ENCODE measurements at places on chromosomes 16 and 17.

DNA sequence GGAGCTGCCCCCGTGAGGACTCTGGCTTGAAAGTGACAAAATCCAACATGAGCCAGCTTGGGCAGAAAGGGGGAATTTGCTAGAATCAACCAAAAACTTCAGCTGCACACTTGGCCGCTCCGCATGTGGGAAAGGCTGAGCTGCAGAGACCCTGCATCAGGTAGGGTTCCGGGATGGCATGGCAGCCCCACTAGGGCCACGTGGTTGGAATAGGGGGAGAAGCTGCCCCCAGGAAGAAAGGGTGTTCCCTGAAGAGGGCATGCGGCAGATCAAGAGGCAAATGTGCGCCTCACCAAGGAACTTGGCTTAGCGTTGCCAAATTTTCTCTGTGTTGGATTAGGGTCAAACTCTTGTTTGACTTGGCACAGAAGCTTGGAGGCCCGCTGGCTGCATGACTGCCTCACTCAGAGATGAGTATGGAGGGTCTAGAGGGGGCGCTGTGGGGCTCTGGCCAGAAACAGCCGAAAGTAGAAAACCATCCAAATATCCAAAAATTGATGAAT, 29.2 kb upstream of the WFIKKN2 start:
- DNase-seq = no peak

GRCh38 chr17:564526-565065, 150.0 kb downstream of the VPS53 start:
- no peak for DNase-seq

DNA sequence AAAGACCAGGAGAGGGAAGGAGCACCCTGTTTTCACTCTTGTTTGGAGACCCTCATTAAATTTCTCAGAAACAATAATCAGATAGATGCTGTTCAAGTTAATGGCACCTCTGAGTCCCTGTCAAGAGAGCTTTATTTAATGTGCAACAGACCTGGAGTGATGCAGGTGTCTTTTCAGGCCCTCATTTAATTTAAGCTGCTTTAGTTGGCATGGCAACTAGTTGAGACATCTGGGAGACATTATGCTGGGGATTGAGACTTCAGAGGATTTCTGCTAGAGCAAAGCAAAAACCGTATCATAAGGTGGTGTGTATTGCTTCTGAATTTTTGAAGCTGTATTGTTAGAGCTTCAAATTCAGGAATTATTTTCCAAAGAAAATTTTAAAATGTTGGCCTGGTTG, 108.5 kb downstream of the NLK start:
- no peak for DNase-seq

DNA sequence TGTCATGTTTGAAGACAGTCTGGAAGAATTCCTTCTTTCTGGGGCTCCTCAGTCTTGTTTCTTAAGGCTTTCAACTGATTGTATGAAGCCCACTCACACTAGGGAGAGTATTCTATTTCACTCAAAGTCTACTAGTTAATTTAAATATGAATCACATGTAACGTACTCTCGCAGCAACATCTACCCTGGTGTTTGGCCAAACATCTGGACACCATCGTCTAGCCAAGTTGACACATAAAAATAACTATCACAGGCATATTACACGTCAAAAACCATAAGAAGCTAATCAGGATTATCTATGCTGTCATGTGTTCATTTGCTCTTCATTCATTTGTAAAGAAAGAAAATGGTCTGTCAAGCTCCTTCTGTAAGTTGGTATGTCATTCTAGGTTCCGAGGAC, 787.4 kb downstream of the KCNJ2 start:
- DNase-seq = no peak

GRCh38 chr17:19460700-19461099, 49.7 kb downstream of the RNF112 start:
- no peak for DNase-seq

- no peak for DNase-seq
Measured at GRCh38 chr16:7422036-7422888, 89.6 kb downstream of the RBFOX1 start.

DNA sequence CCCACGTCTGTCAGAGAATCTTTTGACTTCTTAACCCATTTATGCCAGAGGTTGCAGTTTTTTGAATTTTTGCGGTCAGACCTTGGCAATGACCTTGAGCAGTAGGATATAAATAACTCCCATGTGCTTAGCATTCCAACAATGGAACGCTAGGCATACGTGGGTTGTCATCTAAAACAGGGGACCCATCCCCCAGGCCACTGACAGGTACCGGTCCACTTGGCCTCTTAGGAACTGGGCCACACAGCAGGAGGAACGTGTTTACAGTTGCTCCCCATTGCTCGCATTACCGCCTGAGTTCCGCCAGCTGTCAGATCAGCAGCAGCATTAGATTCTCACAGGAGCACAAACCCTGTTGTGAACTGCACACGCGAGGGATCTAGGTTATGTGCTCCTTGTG, 76.8 kb upstream of the LGALS9 start:
- no peak for DNase-seq

DNA sequence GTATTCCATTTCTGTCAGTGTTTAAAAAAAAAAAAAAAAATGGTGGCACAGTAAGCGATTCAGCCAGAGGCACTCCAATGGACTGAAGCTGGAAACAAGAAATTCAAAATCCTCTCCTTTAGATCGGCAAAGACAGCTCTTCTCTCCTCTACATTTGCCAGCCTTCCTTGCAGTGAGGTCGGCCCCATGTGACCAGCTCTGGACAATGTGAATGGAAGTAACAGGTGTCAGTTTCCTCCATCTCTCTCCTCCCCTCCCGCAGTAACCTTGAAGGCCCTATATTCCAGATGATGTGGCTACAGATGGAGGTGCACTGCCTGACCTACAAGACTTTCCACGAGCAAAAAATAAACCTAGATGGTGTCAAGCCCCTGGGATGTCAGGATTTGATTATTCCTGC, 15.0 kb downstream of the CUEDC1 start:
- DNase-seq = no peak

DNA sequence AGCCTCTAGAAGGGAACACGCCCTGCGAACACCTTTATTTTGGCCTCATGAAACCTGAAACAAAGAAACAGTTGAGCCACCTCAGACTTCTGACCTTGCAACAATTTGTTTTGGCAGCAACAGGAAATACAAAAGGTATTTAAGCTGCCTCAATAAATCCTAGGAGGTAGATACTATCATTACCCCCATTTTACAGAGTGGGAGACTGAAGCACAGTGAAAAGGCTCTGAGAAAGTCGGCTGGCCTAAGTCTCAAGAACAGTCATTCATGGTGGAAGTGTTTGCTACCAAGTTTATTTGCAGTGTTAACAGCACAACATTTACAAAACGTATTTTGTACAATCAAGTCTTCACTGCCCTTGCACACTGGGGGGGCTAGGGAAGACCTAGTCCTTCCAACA, 19.0 kb downstream of the RND2 start:
- DNase-seq = no peak

GRCh38 chr16:79519448-79519847, 81.1 kb downstream of the MAF start:
- DNase-seq = no peak

- DNase-seq = no peak
Measured at GRCh38 chr16:48622456-48623303, 12.7 kb upstream of the N4BP1 start.

GRCh38 chr17:40448639-40449261, 5.5 kb downstream of the IGFBP4 start:
- DNase-seq = no peak

GRCh38 chr16:4564661-4565267, 8.6 kb downstream of the C16orf96 start:
- DNase-seq = no peak

DNA sequence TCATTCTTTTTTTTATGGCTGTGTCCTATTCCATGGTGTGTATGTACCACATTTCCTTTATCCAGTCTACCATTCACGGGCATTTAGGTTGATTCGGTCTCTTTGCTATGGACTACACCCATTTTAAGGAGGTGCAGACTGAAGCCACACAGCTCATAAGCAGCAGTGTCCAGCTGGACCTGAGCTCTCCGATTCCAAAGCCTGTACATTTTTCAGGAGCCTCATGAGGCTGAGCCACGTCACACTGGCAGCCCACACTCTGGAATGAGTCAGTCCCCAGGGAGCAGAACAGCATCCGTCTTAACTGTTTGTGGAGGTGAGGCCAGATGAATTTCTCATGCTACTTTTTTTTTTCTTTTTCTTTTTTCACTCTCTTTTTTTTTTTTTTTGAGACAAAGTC, 116.1 kb downstream of the C16orf95 start:
- DNase-seq = no peak

GRCh38 chr17:41914358-41914766, 4.4 kb downstream of the ACLY start:
- DNase-seq = no peak

GRCh38 chr16:17276010-17276530, 194.7 kb downstream of the XYLT1 start:
- DNase-seq = peak; percentile 45

GRCh38 chr16:57133886-57134285, 41.5 kb downstream of the CPNE2 start:
- DNase-seq = no peak

- DNase-seq = no peak
Measured at GRCh38 chr16:67879936-67880335, 4.7 kb upstream of the NRN1L start.

- no peak for DNase-seq
Measured at GRCh38 chr16:68972720-68973119, 129.4 kb downstream of the TANGO6 start.

- no peak for DNase-seq
Measured at GRCh38 chr17:72191921-72192799, 71.3 kb downstream of the SOX9 start.

GRCh38 chr16:81758376-81758775, 20.7 kb upstream of the PLCG2 start:
- no peak for DNase-seq

DNA sequence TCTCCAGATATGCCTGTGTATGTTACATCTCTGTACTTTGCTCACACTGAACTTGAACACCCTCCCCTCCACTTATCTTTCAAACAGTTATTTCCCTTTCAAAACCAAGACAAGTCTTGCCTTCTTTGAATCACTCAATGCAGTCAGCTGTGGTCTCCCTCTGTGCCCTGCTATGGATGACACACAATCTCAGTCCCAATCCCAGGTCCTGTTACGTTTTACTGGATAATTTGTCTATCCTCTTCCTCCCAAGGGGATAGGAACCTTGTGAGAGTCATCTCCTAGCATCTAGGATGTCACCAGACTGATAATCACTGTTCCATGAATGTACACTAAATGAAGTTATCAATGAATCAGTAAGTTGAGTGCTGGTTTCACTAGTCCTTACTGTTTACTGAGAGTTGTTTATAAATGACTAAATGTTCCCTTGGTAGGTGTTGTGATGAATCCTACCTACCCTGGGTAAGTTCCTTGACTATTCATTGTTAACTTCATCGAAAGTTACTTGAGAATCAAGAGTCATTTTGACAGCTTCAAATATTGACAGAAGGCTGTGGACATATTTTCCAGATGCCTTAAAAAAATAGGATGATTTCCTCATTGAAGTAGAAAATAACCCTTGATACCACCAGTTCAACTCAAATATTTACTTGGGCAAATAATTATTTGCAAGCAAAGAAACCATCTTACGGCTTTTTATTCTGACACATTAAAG, 244.9 kb downstream of the PRKCA start:
- no peak for DNase-seq

- no peak for DNase-seq
Measured at GRCh38 chr16:84482001-84482891, 22.2 kb downstream of the MEAK7 start.

DNA sequence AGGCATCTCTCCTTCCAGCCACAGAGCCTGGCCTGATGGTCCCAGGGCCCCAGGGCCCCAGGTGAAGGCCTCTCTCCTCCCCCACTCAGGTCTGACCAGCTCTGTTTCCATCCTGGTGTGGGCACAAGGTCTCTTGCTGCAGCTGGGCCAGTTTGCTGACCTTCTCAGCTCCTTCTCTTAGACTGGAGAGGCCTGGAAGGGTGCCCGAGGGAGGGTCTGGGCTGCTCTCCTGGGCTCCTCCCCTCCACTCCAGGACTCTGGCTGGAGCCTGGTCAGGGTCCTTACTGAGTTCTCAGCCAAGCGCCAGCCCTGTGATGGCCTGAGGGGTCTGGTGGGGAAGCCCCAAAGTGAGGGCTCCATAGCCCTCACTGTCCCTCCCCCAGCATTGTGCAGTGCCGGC, 12.4 kb downstream of the SOCS3 start:
- no peak for DNase-seq

DNA sequence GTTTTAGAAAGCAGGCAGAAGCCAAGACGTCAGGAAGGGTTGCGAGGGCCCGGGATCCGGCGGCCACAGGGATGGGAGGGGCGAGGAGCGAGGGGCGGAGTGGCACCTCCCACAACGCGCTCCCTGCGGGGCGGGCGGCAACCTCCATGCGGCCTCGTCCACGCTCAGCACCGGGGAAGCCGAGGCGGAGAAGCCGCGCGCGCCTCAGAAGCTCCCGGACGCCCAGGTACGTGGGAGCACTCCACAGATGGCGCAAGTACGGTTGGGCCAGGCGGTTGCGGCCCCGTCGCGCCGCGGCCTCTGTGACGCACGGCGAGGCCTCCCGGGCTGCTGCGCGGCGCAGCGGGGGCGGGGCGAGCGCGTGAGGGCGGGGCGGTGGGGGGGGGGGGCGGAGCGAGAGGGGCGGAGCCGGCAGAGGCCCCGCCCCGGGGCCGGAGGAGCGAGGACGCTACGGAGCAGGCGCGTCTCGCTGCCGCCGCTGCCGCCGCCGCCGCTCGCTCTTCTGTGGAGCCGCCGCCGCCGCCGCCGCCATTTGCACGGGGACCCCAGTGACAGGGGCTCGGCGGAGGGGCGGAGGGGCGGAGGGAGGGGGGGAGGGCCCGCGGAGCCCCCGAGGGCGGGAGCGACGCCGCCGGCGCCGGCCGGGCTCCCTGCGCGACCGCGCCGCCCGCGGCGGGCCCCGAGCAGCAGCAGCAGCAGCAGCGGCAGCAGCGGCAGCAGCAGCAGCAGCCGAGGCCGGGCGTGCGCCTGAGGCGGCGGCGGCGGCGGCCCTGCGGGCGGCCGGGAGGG, at the start of gene TENT4B:
Gene TENT4B, plus strand, starts transcription at position 500 of the 789 bp plus-strand sequence. CDS start 316 bp downstream, outside the sequence.
- DNase-seq = peak; percentile 76

DNA sequence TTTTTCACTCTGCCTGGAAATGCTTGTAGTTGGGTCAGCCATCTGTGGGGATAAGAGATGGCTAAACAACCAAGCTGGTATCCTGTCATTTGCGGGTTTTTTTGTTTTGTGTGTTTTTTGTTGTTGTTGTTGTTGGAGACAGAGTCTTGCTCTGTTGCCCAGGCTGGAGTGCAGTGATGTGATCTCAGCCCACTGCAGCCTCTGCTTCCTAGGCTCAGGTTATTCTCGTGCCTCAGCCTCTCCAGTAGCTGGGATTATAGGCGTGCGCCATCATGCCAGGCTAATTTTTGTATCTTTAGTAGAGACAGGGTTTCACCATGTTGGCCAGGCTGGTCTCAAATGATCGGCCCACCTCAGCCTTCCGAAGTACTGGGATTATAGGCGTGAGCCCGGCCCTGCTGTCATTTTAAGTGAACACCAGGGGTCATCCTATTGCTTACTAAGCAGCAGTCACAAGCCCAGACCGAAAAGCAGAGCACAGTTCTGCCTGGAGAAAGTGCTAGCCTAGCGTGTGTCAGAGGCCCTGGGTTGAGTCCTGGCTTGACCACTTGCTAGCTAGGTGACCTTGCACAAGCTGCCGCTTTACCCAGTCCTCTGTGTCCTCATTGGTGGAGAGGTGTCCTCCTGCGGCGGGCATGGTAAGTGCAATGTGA, 4.6 kb downstream of the SMCR8 start:
- no peak for DNase-seq

Data from right renal cortex interstitium (tissue), 3 donors.